Amniotic stem cell (primary cell): ENCODE measurements at places on chromosomes 1 and 21.

DNA sequence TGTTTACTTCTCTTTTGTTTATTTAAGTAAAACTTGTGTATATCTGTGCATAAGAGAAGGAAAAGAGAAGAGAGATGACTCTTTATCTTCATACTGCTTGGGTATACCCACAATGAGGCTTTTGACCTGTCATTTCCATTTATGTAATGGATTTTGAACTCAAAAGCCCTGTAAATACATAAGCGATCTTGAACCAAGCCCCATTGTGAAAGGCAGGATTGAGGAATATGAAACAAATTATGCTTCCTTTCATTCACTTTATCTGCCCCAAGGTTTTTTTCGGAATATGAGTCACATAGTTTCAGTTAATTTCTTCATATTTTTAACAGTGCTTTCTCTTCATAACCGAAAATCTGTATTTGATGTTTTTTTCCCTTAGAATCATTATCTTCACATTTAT is 21.4 kb downstream of the CNST start:
- DNase-seq, result peak; percentile 19

DNA sequence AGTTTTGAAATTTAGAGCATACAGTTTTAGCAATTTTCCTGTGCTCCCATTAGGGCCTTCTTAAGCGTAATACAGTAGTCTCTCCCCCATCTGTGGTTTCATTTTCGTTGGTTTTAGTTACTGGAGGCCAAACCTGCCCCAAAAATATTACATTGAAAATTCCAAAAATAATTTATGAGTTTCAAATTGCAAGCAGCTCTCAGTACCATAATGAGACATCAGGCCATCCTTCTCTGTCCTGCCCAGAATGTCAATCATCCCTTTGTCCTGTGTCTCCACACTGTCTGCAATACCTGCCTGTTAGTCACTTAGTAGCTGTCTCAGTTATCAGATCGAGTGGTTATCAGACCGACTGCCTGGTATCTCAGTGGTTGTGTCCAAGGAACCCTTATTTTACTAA is 45.4 kb downstream of the ADSS2 start:
- DNase-seq, result no peak

DNA sequence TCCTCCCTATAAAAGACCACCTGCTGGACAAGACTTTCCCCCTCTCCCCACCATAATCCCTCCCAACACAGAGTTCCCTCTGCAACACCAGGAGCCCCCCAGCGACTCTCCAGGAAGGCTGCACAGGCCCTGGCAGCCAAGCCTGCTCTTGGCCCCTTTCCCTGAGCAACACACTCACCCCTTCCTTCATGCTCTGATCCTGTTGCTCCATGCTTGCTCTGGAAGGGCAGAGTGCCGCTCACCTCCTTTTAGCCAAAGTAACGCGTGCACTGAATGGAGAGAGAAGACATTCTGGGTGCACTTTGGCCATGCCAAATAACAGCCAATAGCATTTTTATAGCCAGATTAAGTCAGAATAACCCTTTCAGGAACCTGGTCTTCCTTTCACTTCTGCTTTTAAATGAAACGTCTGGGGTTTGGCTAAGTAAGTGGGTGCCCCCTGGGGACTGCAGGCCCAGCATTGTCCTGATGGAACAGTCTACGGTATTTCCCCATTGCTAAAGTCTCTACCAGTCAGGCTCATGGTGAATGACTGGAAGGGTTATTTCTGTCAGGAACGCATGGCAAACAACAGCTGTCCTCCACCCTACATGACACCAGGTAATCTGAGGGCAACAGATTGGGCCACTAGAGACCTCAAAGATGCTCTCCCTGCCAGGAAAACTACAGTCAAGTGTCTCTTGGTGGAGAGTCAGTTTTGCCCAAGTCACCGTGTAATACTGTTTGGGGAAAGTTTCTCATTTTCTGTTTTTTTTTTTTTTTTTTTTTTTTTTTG is at the start of gene SLC2A5:
TSS of gene SLC2A5 (minus strand) at position 310 of the 775 bp plus-strand sequence. CDS start at position 211, 99 bp downstream.
- no peak for DNase-seq

DNA sequence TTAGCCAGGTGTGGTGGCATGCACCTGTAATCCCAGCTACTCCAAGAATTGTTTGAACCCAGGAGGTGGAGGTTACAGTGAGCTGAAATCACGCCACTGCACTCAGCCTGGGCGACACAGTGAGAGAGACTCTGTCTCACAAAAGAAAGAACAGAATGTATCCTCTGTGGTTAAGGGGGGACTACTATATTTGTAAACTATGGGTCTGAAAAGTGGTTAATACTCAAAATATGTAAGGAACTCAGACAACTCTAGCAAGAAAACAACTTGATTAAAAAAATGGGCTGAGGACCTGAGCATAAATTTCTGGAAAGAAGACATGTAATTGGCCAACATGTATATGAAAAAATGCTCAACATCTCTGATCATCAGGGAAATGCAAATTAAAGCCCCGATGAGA is 11.2 kb downstream of the FNBP1L start:
- DNase-seq, result no peak

DNA sequence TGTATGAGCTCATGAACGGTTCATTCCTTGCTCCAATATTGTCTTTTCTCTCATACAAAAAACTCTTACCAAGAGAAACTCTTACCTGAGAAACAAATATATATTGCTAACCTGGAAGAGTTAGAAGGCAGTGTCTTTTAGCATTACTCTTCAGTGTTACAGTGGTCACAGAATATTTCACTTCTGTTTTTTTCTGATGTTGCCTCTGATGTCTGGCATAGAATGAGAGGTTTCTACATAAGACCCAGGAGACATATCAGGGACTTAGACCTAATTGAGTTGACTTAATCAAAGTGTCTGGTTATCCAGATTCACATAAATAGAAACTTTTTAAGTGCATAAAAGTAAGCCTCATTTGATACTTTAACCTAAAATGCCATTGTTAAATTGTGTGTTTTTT is 923.8 kb downstream of the TTLL7 start:
- no peak for DNase-seq

GRCh38 chr1:232334811-232335210 is 295.1 kb downstream of the SIPA1L2 start:
- no peak for DNase-seq

DNA sequence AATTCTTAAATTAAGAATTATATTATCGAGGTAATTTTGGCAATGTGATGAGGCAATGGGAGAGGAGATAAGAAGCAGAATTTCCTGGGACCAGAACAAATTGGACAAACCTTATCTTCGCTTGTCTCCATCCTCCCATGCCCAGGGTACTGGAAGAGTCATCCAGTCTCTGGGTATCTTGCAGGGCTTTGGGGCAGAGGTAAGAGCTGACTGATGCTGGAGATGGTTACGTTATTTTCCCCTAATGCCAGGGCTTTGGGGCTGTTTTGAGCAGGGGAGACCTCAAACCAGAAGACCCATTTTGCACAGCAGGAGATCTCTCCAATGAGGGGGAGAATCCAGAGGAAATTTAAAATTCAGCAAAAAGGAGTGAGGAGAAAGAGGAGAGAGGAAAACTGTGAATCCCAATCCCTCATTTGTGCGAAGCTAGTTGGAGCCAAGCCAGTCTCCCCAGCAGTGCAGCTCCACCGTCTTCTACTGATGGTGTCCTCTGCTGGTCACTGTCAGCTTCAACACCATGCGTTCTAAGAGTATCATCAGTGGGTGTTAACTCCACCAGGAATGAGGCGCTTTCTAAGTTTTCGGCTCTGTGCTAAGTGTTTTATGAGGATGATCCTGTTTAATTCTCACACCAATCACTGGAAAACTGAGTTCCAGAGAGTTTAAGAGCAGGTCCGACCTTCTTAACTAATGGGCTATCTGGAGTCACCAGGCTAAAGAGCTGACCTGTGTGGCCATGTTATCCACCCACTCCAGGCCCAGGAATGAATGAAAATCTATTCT is 86.8 kb upstream of the CD34 start:
- peak; percentile 46 for DNase-seq

- no peak for DNase-seq
These were observed 22.7 kb upstream of the CA6 start for GRCh38 chr1:8922962-8923361.

- no peak for DNase-seq
These were observed 7.2 kb upstream of the BCL10 start for GRCh38 chr1:85283475-85284199.

GRCh38 chr1:173056365-173056764 is 5.6 kb upstream of the TNFSF18 start:
- no peak for DNase-seq

DNA sequence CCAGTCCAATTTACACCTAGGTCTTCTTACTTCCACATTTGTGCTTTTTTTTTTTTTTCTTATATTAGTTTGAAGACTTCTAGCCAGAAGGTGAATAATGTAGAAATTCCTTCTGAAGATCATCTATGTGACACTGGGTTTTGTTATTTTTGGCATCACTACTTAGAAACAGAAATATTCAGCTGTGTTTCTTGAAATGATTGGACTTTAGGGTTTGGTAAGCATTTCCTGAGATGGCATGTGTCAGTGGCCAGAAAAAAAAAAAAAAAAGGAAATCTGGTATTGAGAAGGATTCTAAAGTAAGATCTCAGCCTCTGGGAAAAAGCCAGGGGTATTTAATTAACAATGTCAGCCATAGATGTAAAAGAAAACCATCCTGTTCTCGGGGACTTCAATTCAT is 43.4 kb upstream of the LRRC8C start:
- no peak for DNase-seq

DNA sequence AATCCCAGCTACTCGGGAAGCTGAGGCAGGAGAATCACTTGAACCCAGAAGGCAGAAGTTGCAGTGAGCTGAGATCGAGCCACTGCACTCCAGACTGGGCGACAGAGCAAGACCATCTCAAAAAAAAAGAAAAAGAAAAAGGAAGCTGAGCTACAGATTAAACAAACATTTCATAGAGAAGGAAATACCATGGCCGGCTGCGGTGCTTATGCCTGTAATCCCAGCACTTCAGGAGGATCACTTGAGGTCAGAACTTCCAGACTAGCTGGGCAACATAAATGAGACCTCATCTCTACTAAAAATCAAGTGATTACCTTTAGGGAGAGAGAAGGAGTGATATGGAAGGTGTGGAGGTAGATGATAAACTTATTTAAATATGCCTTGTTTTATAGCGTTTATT is 14.0 kb upstream of the CFAP126 start:
- DNase-seq, result no peak

- no peak for DNase-seq
These were observed 295.8 kb upstream of the DUSP10 start for GRCh38 chr1:222037720-222038119.

GRCh38 chr1:222631611-222632208 is 13.8 kb downstream of the MIA3 start:
- no peak for DNase-seq

DNA sequence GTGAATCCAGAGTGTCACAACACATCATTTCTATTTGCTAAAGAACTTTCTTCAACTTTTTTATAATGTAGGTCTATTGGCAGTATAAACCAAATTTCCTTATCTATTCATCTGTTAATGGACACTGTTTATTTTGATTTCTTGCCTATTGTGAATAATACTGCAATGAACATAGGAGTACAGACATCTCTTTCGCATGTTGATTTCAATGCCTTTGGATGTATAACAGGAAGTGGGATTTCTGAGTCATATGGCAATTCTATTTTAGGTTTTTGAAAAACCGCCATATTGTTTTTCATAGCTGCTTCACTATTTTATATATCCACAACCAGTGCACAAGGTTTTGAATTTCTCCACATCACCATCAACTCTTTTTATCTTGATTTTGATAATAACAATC is 198.7 kb downstream of the KCNT2 start:
- no peak for DNase-seq

GRCh38 chr1:230495891-230496385 is 69.8 kb upstream of the PGBD5 start:
- no peak for DNase-seq

DNA sequence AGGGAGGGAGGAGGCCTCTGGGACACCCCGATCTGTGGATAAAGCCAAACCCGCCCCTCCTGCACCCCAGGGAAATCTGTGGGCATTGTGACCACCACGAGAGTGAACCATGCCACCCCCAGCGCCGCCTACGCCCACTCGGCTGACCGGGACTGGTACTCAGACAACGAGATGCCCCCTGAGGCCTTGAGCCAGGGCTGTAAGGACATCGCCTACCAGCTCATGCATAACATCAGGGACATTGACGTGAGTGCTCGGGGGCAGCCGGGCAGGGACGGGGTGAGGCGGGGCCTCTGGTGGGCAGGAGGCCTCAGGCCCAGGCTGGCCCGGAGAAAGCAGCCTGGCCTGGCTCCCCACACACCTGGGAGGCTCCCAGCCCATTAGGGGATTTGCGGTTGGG is 54.7 kb downstream of the ALPL start:
- DNase-seq, result no peak

DNA sequence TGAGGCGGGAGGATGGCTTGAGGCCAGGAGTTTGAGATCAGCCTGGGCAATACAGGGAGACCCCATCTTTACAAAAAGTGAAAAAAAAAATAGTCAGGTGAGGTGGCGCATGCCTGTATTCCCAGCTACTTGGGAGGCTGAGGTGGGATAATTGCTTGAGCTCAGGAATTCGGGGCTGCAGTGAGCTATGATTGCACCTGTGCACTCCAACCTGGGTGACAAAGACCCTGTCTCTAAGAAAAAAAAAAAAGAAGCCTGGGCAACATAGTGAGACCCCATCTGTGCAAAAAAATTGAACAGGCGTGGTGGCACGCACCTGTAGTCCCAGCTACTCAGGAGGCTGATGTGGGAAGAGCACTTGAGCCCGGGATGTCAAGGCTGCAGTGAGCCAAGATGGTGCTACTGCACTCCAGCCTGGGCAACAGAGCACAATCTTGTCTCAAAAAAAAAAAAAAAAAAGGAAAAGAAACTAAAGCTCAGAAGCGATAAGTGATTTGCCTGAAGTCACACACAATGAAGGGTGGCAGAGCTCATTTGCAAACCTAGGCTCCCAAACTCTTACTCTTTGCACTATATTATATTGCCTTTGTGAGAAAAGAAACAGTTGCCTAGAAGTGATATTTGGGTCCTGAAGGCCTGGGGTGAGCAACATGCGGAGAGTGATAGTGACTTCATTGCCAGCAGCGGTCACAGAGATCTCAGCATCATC is 2.0 kb downstream of the CCDC24 start:
- no peak for DNase-seq

DNA sequence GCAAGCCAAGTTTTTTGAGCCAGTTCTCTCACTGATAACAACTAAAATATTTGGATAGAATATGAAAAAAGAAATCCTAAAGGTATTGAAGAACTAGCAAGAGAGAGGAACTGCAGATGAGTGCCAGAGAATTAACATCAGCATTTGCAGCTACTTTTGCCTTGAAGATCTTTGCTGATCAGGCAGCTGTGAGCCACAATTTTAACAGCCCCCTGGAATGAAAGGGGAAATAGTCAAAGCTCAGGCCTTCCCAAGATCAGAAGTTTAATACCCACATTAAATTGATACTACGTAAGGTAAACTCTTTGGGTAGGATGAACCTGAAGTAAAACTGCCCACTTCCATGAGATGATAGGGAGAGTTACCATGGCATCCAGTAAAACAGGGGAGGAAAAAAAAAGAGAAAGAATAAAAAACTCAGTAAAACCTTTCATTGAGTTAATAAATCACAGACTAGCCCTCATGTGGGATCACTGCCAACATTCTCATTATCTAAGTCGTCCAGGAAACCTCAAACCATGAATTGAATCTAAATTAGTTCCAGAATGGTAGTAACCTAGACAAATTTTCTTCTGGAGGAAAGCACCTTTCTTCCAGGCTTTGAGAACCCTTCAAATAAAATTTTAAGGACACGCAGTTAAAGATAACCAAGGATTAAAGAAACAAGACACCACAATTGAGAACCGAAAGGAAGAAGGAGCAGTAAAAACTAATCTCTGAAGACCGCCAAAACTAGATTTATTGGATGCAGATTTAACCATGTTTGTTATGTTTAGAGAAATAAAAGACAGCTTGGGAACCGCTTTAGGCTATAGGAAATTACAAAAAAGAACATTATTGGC is 28.3 kb downstream of the SCP2 start:
- peak; percentile 43 for DNase-seq
